ENCODE measurements at places on chromosomes 13 and 19. TPM values are rescaled to one million over a fixed set of nuclear protein-coding genes. Genes with fewer than 3 reads are reported as not detected.

POU2F2 gene
- 1.8 TPM for total RNA-seq

DNA sequence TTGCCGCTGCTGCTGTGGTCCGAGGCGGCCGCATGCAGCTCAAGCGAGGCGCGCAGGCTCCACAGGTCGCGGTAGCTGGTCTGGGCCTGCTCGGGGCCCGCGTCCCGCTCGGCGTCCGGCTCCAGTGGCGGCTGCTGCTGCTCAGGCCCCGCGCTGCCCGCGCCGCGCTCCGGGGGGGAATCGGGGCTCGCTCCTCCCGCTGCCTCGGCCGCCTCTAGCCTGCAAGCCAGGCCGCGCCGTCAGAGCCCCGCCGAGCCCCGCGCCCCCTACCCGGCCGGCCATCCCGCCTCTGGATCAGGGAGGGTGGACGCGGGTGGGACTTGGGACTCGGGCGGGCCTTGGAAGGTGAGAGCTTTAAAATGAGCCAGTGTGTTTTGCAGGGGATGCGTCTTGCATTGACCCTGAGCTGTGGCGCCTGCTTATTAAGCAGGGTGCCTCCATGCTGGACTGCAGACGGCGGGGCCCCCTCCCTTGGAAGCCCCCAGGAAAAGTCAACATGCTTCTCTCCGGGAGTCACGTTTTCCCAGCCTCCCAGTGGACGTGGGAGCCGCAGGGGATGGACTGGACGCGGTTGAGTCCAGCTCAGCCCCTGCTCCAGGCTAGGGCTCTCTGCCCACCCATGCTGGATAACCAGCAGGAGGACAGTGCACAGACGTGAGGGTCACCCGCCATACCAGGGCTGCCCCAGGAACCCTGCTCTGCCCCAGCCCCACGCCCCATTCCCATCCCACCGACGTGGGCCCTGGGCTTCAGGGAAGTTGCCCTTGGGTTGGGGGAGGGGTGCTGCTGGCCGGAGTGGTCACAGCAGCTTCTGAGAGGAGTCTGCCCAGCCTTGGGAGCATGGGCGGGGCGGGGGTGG, 7.7 kb downstream of the CBARP start:
- DNase-seq, result no peak

DNA sequence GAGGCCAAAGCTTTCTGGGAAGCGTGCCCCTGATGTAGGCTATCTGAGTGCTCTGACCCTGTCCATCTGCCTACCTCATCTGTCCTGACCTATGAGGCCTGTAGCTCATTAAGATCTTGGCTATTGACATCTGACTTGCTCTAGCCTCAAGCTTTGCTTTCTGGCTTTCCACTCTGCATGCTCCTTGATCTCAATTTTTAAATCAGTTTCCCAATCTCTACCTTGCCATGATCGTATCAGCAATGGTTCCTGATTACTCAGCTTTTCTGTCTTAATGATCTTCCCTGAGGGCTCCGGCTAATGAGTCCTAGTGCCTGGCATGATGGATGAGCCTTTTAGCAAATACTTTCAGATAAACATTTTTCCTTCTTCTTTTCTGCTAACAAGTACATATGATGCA, 262.0 kb downstream of the NDFIP2 start:
- no peak for DNase-seq

OR7D2 gene
- total RNA-seq, result 0.07 TPM

NCCRP1 gene
- not detected for total RNA-seq

DNA sequence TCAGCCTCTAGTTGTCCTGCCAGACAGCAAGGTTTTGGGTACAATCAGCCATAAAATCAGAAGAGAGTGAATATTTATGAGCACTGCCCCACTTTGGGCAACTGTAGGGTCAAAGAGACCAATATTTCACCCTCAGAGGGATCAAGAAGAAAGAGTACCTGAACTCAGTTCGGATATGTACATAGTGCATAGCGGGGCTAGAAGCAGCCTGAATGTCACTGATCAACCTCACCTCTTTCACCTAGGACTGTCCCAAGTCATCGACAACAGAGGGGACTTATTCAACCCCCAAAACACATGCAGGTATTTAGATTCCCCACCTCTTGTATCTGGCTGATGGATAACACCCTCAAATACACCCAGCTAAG, 446.9 kb downstream of the COG6 start:
- no peak for DNase-seq

GPR4 gene
- total RNA-seq, result 4.8 TPM

DNA sequence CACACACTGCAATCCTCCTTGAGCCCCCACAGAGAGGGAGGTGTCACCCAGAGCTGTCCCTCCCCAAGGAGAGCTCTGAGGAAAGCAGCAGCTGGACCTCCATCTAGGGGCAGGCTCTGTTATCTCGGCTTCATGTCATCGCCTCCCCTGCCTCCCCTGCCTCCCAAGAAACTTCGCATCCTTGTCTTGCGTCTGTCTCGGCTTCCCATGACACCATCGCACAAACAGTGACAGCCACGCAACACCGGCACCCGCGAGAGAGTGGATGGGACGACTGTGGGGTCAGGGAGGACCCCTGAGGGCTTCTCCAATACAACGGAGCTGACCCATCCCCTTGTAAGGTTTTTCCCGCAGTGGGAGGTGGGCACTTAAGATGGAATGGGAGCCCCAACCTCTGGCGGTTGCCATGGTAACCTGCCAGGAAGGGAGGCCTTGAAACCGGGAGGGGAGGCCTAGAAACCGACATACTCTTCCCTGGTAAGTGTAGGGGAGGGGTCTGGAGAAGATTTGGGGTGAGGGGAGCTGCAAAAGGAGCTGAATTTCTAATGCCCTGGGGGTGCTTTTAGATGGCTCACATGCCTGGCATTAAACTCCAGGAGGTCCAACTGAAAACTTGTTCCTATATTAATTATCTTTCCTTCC, 16.3 kb downstream of the TLE2 start:
- DNase-seq, result no peak

- DNase-seq, result no peak
These were observed 4.0 kb downstream of the CEBPA start for GRCh38 chr19:33298146-33298911.

DNA sequence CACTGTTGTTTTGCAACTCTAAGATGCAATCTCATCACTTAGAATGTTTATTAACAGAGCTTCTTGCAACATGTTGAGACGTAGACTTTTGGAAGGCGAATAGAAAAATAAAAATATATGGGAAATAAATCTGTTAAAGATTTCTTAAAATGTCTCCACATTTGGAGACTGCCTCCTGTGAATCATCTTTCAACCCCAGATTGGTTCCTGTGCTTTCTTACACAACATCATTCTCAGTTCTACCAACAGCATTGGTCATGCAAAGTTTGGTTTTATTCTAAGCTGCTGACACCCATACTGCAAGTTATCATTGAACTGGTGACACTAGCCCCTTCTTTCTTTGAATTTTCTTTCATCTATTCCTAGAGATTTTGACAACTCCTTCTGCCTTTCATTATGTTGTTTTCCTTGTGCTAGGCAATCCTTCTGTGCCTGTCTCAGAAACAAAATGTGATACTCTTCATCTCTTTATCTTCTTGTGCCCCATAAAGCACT, 1.6 kb upstream of the IGFL3 start:
- no peak for DNase-seq

DNA sequence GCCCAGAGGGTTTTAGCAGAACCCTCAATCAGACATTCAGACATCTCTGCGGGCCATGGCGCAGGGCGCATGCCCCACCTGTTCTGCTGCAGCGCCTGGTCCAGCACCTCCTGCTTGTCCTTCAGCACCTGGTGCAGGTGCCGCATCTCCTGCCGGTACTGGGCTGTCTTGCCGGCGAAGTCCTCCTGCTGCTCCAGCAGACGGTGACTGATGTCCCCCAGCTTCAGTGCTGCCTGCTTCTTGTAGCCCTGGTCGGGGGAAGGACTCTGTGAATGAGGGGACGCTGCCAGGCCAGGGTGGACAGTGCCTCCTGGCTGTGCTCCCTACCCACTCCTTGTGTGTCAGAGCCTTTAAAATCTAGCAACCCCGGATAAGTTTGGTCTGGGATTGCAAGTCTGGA, 12.2 kb upstream of the SLC7A9 start:
- DNase-seq, result no peak

- DNase-seq, result no peak
These were observed 16.9 kb upstream of the GPR18 start for GRCh38 chr13:99275093-99275469.

- peak; percentile 81 for DNase-seq
These were observed 23.5 kb downstream of the POU2F2 start for GRCh38 chr19:42108527-42109389.

DNA sequence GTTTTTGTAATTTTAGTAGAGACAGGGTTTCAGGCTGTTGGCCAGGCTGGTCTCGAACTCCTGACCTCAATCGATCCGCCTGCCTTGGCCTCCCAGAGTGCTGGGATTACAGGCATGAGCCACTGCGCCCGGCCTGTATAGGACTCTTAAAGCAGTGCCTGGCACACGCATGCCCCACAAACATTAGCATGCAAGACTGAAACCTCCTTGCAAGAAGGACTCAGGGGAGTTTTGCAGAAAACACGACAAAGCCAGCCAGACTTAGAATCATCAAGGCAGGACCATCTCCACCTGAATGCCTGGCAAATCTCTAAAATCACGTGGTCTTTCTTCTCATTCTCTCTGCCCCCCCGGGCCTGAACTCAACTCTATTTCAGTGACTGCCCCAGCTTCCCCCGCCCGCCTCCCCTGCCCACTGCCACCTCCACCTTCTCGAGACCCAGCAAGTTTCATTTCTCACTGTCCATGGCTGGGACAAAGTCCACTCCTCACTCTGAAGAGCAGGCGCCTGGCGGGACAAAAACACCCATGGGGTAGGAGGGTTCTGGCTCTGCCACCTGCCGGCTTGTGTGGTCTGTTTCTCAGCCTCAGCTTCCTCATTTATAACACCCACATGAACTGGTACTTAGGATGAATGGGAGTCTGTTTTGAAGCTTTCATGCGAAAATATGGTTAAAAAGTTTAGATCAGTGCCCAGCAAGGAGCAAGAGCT, 2.4 kb downstream of the TICAM1 start:
- DNase-seq, result no peak

ADM5 gene
- total RNA-seq, result 0.87 TPM

DNA sequence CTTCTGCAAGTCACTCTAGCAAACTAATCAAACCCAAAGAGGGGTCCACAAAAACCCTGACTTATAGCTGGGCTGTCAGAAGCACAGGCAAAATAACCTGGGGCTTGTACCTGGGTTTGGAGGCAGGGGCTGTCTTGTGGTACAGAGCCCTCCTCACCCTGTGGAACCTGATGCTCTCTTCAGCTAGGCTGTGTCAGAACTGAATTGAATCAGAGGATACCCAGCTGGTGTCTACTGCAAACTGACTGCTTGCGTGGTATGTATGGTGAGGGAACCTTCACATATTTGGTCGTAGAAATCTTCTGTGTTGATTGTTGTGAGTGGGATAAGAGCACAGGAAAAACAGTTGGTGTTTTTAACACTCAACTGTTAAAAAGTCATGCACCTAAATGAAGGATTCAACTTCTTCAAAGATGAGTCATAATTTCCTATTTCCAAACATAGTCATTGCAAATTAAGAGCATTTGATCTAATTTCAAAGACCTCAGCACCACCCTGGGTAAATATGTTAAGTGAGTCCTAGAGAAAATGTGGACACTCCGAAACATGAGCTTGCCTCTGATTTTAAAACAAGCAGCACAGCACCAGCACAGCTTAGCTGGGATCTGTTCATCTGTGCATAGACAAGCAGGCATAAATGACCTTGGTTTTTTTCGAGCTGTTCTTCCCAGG, 840.2 kb downstream of the UQCRFS1 start:
- no peak for DNase-seq

DNA sequence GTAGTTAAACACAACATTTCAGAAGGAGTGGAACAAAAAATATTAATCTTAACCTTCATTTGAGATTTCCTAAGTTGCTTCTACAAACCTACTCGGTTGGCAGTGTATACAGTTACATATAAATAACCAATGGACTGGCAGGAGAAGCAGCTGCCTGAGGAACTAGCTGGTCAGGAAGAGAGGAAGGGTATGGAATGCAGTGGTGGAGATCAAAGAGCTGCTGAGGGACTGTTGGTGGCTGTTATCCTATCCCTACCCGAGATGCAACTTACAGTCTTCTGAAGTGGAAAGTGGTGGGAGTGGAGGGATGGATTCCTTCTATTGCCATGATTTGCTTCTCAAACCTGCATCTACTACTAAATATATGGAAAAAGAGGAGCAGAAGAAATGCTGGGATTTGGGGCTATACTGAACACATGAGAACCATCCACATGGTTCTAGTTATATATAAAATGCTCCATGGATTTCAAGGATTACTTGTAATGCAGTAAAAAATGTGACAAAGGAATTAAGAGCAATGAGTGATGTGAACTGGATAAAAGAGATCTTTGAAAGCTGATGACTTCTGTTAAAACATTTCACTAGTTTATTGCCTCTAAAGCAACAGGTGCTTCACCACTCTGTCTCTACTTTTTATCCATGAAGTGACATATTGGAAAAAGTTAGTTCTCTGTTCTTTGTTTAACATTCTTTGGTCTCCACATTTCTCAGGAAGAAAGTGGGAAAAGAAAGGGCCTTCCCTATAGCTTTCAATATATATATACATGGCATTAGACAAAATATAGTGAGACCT, 29.9 kb downstream of the MICU2 start:
- no peak for DNase-seq

DNA sequence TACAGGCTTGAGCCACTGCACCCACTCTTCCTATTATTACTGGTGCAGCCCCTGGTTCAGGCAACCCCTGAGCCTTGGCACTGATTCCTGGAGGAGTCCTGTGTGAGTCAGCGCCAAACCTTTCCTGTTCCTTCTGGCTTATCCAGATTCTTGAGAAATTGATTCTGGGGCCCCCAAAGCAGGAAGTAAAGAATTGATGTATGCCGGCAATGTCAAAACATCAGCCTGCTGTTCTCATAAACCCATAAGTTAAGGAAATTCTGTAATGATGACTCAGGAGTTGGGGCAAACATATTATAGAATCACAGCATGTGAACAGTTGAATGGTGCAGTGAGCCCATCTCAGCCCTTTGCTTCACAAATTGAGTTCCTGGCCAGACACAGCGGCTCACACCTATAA, 1.4 kb upstream of the OR7G3 start:
- no peak for DNase-seq

NKPD1 gene
- 0.07 TPM for total RNA-seq

- DNase-seq, result no peak
These were observed 1575.5 kb upstream of the SPRY2 start for GRCh38 chr13:81916461-81916860.

- no peak for DNase-seq
These were observed 158.9 kb downstream of the EFNB2 start for GRCh38 chr13:106376401-106377112.

PSG2 gene
- not detected for total RNA-seq

DNA sequence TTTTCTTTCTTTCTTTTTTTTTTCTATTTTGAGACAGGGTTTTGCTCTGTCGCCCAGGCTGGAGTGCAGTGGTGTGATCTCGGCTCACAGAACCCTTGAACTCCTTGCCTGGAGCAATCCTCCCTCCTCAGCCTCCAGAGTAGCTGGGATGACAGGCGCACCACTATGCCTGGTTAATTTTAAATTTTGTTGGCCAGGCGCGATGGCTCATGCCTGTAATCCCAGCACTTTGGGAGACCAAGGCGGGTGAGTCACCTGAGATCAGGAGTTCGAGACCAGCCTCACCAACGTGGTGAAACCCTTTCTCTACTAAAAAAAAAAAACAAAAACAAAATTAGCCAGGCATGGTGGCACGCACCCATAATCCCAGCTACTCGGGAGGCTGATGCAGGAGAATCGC, 8.7 kb upstream of the SBNO2 start:
- DNase-seq, result no peak
